ENCODE measurements at places on chromosomes 1 and 21. TPM values are rescaled to one million over a fixed set of nuclear protein-coding genes. Genes with fewer than 3 reads are reported as not detected.

Gene FAM229A
- 0.81 TPM for total RNA-seq

Gene LCE1C
- not detected for total RNA-seq

Gene ACTA1
- 35,934 TPM for total RNA-seq

Gene ADCY10
- total RNA-seq = 0.07 TPM

GRCh38 chr21:42654179-42654912 is 925 bp downstream of the PDE9A start:
- H3K27ac ChIP-seq = no peak overlapping the region
- H3K4me3 ChIP-seq = peak overlapping the region; percentile 73
- H3K27me3 ChIP-seq = peaks cover 27% of the 10 kb centered on the region
- H3K4me1 ChIP-seq = peaks cover 6% of the 10 kb centered on the region
- no peaks in the 10 kb centered on the region for H3K36me3 ChIP-seq
- no peak for DNase-seq

DNA sequence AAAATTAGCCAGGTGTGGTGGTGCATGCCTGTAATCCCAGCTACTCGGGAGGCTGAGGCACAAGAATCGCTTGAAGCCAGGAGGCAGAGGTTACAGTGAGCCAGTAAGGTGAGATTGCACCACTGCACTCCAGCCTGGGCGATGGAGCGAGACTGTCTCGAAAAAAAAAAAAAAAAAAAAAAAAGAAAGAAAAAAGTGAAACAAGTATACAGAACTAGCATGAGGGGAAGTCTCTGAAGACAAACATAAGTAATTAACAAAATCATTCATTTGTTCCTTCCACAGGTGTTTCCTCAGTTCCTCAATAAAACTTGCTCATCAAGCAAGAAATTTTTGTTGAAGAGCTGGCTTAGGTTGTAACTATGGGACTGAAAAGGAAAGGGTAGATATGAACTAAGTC is 52.2 kb upstream of the CNN3 start:
- no peak overlapping the region for H3K4me3 ChIP-seq
- H3K27ac ChIP-seq = no peak overlapping the region
- no peaks in the 10 kb centered on the region for H3K36me3 ChIP-seq

DNA sequence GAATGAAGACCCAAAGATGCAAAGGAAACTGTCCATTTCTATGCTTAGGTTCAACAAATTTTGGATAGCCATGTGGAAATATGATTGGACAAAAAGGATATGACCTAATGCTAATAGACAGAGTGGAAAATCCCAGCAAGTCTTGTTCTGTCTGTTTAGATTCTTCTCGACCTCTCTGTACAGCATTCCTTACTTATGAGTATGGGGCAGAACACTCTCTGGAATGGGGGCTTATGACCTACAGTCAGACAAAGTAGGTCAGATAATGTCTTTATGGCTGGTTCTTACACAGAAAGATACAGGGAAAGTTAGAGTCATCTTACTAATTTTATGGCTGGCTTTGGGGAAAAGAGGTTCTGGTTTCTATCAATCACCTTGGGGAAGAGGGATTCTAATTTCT is 2.8 kb downstream of the GCSAML start:
- DNase-seq = no peak
- H3K27me3 ChIP-seq = no peaks in the 10 kb centered on the region

DNA sequence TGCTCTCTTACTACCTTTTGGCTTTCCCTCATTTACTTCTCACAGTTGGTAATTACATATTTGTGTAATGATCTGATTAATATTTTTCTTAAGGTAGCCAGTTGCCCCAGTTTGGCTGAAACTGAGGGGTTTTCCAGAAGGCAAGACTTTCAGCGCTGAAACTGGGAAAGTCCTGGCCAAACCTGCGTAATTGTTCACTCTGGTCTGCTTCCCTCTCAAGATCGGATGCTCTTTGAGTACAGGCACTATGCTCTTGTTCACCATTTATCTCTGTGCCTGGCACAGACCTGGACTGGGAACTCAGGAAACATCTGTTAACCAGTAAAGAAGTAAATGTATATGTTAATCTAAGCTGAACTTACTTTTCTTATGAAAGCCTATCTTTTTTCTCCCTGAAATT is 209.6 kb upstream of the HOOK1 start:
- peaks cover 34% of the 10 kb centered on the region for H3K4me1 ChIP-seq
- no peak for DNase-seq
- H3K36me3 ChIP-seq = no peaks in the 10 kb centered on the region
- no peaks in the 10 kb centered on the region for H3K27me3 ChIP-seq
- no peak overlapping the region for H3K27ac ChIP-seq

DNA sequence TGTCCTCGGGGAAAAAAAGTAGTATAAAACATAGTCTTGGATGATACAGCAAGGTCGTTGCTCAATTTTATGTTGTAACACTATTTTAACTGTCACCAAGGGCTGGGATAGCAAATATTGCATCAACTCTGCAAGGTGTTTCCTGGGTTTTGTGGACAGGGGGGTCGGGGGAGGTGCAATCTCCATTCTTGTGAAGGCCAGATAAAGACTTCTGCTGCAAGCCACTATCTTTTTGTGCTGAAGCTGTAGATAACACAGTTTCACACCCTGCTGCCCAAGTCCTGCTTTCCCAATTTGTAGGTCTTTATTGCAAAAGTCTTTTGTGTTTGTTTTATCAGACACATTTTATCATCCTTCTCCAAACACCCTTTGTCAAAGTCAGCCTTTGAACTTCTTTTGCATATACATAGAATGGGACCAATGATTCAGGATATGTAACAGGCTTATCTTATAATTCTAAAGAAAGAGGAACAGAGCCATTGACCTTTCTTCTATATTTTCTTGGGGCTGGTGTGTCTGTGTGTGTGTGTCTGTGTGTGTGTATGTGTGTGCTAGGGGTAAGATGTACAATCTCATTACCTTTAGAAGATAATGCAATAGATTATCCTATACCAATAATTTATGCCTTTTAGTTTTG is 140.6 kb downstream of the RUNX1 start:
- H3K27me3 ChIP-seq = no peaks in the 10 kb centered on the region
- no peaks in the 10 kb centered on the region for H3K4me1 ChIP-seq
- no peak overlapping the region for H3K27ac ChIP-seq
- no peak for DNase-seq

DNA sequence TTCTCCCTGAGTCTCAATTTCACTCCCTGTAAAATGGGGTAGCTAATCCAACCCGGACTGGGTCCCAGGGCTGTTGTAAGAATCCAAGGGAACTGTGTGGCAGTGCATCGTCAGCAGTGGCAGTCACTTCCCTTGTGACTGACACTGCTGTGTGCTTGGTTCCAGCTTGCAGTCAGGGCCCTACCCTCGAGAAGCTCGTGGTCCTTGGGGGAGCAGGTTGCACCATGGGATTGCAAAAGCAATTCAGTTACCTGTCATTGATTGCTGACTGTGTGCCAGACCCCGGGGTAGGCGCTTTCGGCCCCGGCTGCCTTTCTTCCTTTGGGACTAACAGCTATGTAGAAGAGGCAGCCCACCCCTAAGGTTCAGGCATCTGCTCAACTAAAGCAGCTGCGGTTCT is 2.9 kb downstream of the PTPRF start:
- H3K27me3 ChIP-seq = no peaks in the 10 kb centered on the region
- H3K4me1 ChIP-seq = peaks cover 4% of the 10 kb centered on the region
- no peak overlapping the region for H3K27ac ChIP-seq

DNA sequence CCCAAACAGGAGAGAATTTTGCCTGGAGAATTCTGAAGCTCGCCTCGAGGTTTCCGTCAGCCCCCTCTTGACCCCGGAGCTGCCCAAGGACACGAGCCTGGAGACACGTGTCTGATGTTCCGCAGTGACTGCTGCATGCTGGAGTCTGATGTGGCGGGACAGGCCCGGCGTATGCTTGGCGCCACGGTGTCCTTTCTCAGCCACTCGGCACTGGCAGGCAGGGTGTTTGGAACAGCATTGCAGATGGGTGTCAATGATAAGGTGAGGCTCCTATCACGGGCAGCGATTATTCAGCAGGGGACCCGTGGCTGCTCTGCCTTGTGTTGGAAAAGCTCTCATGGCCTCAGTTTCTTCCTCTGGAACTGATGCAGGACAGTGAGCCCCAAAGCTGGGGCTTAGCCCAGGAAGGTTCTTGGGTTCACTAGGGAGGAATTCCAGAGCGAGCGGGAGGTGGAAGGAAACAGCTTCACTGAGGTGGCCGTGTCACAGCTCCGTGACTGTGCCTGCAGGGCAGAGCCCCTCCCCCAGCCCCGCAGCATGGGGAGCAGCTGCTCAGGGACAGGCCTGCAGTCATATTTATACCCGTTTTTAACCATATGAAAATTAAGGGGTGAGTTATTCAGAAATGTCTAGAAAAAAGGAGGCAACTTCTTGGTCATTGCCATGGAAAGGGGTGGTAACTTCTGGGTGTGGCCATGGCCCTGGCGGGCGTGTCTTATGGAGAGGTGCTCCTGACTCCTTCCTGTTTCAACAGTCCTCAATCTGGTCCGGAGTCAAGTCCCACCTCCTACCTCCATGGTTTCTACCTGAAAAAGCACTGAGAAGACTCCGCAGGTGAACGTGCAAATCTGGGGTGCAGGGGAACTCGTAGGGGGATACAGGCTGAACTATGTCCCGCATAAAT is 123.4 kb downstream of the SIK1 start:
- H3K36me3 ChIP-seq = no peaks in the 10 kb centered on the region
- no peaks in the 10 kb centered on the region for H3K27me3 ChIP-seq
- DNase-seq = no peak
- H3K27ac ChIP-seq = no peak overlapping the region
- no peak overlapping the region for H3K4me3 ChIP-seq
- H3K4me1 ChIP-seq = no peaks in the 10 kb centered on the region

DNA sequence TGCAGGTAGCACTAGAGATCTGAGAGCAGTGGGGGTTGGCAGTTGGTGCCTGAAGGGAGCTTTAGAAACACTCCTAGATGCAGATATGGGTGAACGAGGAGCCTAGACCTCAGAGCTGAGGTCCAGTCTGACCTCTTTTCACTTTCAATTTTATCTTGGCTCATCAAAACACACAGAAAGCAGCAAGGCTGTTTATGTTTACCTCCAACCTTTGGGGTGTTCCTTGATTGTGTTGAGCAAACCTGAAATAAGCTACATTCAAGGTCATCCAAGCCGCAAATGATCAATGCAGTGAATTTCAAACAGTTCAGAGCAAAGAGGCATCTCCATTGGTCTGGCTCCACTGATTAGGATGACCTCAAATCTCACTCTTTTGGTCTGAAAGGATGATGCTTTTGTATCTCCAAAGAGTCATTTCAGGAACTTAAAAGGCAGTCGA is 1.3 kb downstream of the LY9 start:
- H3K4me1 ChIP-seq = no peaks in the 10 kb centered on the region
- no peak overlapping the region for H3K27ac ChIP-seq
- DNase-seq = no peak

GRCh38 chr1:111454859-111455641 is 5.8 kb downstream of the ATP5PB start:
- no peaks in the 10 kb centered on the region for H3K36me3 ChIP-seq
- no peaks in the 10 kb centered on the region for H3K27me3 ChIP-seq
- no peak for DNase-seq
